ENCODE measurements at places on chromosomes 6 and 20. TPM values are rescaled to one million over a fixed set of nuclear protein-coding genes. Genes with fewer than 3 reads are reported as not detected.

Gene TCF15
- not detected for total RNA-seq

Gene CHRNA4
- total RNA-seq = not detected

Gene RAET1L
- total RNA-seq = not detected

Gene COL12A1
- total RNA-seq = 163 TPM

Gene TCP1
- 264 TPM for total RNA-seq

Data from regular cardiac myocyte (primary cell).